ENCODE measurements at places on chromosomes 7 and 10.

DNA sequence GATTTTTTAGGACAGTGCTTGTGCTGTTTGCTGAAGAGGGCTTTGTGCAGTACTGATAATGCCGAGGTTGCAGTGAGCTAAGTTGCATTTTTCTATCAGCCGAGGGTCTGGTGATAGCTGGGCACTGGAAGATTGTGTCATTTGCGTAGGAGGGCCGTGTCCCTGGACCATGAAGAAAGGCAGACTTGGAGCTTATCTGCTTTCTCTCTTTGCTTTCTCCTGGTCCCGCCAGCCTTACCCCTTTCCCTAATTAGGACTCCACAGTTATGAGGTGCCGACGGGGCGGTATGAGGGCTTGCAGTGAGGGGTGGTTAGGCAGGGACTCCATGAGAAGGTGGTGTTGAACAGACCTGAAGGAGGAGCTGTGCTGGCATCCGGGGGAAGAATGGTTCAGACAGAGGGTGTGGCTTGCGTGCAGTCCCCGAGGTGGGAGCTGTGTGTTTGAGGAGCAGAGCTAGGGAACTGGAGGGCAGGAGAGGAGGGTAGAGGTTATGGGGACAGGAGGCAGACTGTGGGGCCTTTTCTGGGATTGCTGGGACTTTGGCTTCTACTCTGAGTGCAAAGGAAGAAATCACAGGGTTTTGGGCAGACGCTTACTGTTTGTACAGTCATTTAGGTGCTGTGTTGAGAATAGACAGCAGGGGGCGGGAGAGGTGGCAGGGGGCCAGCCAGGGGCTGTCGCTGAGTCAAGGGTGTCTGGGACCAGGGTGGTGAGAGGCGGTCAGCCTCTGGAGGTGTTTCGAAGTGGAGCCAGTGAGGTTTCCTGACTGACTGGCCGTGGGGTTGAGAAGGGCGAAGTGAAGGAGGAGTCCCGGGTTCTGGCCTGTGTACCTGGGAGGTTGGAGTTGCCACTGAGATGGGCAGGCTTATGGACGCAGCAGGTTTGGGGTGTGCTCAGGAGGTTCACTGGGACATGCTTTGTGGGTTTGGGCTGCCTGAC is 43.4 kb downstream of the PRF1 start:
- no peak for DNase-seq

- no peak for DNase-seq
Measured at GRCh38 chr7:136018104-136018503, 40.9 kb upstream of the MTPN start.

DNA sequence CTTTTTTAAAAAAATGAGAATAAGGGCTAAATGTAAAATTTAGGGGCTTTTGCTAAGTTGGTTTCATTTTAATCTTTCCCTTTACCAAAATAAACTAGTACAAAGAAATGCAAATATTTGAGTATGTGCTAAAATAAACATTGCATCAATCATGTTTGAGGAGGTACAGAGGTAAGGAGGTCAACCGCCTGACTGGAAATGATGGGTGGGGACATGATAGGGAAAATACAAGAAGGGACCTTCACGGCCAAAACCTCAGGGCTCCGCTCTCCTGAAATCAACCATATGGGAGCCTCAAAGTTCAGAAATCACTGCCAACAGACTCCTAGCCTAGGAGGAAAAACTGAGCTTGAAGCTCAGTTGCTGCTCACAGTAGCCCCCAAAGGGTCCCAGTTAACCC is 207.6 kb downstream of the AHR start:
- no peak for DNase-seq

- no peak for DNase-seq
Measured at GRCh38 chr10:84534168-84534567, 205.8 kb downstream of the CCSER2 start.

DNA sequence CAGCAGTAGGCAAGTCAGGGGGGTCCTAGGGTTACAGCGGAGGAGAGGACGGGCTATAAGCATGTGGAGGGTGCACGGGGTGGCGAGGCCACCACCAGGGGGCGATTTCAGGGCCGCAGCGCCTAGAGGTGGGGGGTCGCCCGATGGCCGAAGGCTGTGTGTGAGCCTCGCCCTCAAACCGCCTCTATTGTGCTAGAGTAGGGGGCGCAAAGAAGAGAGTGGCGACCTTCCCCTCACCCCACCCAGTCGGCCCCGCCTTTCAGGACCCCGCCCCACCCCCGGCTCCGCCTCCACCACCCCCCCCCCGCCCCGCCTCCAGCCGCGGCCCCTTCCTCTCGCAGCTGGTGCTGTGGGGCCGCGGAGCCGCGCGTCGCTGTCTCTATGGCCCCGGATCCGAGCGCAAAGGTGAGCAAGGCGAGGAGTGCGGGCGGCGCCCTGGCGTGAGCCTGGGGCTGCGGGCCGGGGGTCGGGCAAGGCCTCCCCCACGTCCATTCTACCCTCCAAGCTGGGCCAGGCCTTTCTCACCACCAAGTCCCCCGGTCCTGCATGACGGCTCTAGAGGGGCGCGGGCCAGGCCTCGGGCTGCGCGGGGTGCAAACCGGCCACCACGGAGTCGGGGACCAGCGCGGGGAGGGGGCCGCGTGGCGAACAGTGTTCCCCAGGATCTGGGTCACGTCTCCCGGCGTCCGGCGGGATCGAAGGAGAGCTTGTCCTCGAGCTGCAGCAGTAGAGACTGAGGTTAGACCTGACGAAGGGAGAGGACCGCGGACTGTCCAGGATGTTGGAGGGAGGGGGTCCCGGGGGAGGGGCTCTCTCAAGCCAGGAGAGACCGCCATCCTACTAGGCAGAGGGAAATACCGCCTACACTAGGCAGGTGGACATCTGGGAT is at the start of gene SEMA4G:
Gene SEMA4G, plus strand, starts transcription at position 318 of the 889 bp plus-strand sequence. CDS start 3,409 bp downstream, outside the sequence.
- DNase-seq = peak; percentile 61

- no peak for DNase-seq
Measured at GRCh38 chr10:110527731-110528171, 30.0 kb downstream of the DUSP5 start.

DNA sequence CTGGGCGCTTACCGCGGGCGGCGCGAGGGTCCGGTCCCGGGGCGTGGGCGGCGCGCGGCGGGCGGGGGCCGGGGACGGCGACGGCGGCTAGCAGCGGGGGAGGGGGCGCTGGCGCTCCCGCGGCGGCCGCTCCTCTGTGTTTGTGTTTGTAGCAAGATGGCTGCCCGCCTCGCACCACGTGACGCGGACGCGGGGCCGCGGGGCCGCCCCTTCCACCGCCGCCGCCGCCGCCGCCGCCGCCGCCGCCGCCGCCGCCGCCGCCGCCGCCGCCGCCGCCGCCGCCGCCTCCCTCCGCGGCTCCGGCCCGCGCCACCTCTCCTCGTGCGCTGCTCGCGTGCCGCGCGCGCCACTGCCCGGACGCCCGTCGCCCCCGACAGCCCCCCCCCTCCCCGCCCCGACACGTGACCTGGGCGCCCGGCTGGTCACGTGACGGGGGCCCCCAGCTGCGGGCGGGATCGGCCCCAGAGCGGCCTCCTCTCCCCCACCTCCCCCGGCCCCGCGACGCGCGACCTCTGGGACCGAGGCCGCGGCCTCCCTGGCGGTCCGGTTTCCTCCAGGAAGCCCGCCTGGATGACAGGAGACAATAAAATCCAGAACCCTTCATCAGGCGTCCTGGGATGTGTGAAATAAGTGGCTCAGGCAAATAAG is at the start of gene GIGYF1:
Gene GIGYF1, minus strand, starts transcription at position 153 of the 648 bp plus-strand sequence. CDS start 6,012 bp downstream, outside the sequence.
- DNase-seq = peak; percentile 60

DNA sequence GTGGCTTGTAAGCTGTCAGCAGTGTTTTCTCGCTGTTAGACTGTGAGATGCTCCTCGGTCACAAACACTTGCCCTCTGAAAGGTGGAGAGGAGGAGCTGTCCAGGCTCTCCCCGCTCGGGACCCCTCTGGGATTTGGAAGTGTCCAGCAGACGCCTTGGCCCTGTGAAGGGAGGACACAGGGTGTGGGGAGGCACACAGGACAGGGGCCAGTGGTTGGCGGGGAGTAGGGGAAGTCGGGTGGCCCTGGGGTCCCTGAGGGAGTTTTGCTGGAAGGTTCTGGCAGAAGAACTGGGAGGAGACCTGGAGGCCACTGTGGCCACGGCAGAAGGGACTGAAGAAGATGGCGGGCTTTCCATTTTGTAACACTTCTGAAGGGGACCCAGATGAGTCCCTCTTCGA is 47.2 kb upstream of the DPYSL4 start:
- DNase-seq = no peak

DNA sequence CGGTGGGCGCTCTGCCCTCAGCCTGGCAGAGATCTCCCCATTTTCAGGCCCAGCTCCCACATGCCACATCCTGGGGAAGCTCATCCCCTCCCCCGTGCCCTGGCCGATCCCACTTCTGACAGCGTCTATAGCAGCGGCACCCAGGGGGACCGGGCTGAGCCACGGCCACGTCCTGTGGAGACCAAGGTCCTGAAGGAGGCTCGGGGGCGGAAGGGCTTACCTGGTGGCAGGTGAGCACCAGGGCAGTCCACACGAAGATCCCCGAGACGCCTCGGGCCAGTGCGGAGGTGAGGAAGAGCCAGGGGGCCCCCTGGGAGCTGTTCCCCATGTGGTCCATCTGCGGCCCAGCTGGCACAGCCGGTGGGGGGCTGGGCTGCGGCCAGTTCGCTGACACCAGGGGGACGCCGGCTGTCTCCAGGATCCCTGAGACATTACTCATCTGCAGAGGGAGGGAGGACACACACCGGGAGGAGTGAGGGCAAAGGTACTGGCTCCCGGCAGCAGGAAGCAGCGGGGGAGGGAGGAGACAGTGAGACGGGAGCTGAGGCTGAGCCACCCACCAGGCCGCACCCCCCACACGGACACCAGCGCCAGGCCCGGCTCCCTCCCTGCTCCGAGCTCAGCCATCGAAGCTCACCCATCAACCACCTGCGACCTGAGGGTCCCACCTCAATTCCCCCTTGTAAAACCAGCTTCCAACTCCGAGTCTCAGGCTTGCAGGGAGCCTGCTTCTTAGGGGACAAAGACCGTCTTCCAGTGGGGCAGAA is 776 bp downstream of the TMEM184A start:
- DNase-seq = peak; percentile 100

DNA sequence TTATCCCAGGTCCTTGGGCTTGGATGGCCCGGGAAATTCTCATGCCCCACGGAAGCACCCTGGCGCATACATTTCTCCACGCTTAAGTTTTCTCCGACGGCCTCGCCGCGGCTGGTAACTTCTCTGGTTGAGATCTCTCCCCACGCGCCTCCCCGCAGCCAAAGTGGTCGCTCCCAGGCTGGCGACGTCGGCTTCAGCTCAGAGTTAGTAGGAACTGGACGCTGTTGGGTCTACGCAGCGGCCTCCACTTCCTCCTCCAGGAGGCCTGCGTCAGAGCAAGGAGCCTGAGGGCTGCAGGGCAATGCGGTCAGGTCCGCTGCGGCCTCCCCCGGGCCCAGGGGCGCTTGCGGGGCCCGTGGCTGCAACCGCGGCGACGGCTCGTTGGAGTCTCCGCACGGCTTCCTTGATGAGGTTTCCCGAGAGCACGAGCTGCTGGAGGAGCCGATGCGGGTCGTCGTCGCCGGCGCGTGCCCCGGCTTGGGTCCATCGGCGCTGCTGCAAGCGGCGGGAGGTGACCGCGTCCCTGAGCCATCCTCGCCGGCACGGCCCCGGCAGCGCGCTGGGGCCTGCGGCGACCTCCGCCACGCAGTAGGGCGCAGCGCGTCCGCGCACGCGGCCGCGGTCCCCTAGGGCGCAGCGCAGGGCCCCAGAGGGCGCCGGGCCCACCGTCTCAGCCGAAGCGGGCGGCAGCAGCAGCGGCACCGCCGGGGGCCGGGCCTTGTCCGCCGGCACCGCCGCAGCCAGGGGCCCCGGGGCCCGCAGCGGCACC is 744 bp downstream of the FRAT2 start:
- DNase-seq = no peak

DNA sequence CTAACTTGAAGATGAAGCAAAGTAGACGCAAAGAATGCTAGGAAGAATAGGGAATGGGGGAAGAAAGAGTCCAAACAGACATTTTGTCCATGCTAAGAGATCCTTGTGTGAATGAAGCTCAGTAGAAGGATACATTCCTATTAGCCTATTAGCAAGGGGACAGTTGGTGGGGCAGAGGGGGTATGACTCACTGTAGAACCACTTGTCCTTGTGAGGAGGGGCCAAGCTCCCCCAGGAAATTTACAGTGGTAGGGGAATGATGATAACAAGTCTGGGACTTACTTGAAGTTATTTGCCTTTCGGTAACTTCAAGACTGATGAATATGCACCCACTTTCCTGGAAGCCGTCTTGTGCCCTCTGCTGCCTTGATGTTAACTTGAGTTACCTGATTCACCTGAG is 17.2 kb upstream of the SYPL1 start:
- DNase-seq = no peak

DNA sequence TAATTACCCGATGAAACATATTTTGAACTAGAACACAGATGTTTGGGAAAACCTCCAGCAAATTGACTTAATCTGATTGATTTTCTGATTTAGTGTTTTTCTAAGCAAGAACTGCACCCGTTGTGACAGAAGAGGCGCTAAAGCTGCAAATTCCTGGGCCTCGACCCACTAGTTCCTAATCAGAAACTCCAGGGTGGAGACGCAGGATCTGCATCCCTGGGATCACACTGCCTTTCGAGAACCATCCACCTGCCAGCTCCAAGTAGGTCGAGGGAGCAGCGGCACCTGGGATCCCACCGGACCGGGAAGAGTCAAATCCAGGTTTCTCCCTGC is 136.8 kb upstream of the CDCA7L start:
- DNase-seq = no peak

DNA sequence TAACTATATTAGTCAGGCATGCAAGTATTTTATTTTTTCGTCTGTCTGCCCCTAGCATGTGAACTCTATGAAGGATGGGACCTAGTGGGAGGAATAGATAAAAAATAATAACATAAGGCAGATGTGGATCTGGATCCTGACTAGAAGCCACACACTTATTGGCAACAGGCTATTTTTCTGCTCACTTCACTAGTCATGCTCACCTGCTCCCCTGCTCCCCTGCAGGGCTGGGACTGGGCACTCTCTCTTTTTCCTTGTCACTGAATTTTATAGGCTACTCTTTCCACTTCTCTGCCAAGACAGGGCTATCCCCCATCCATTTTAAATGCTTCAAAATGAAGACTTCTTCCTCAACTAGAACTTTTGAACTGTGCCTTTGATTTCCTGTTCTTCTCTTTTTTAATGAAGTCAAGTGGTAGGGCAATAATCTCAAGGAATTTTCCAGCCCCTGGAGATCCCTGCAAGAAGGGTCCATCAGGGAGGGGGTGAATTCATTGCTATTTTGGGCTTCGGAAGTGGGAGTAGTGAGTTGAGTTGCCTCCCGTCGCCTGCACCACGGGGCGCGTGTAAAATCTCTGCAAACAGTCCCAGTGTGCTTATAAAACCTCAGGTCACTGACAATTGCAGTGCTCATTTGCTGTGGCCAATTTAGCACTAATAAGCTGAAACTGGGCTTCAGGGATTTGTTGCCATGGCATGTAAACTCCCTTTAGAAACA is 156.7 kb upstream of the NPVF start:
- no peak for DNase-seq

- DNase-seq = no peak
Measured at GRCh38 chr7:18503126-18503866, 7.7 kb downstream of the HDAC9 start.

Data from HTR-8/SVneo (cell line).